ENCODE measurements at places on chromosomes 5 and 9.

DNA sequence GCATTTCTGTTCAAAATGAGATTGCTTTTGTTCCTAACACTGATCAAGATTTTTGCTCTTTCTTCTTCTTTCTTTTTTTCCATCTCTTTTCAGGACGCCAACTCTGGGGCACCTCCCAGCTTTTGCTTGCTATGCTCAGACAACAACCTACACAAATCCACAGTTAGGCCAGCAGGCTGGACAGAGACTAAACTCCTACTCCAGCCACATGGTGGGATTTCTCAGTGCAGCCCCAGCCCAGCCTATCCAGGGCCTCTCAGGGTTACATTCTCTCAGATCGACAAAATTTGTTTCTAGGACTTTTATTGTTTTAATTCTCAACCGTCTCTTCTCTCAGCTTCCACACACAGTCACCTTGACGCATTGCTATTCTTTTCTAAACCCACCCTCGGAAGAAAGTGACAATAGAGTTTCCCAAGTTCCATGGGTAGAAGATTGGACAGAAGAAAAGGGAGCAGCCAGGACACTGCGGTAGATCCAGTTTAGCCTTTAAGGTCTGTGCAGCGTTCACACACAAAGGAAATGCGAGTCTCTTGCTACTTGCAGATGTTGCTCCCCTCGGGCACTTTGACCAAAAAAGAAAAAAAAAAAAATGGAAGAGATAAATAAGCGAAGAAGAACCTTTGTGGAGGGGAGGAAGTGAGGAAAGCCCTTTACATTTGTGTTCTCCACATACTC is 588.6 kb upstream of the GRAMD2B start:
- DNase-seq = no peak

- DNase-seq = no peak
Observed at GRCh38 chr9:35028341-35028740, 38.8 kb downstream of the DNAJB5 start.

DNA sequence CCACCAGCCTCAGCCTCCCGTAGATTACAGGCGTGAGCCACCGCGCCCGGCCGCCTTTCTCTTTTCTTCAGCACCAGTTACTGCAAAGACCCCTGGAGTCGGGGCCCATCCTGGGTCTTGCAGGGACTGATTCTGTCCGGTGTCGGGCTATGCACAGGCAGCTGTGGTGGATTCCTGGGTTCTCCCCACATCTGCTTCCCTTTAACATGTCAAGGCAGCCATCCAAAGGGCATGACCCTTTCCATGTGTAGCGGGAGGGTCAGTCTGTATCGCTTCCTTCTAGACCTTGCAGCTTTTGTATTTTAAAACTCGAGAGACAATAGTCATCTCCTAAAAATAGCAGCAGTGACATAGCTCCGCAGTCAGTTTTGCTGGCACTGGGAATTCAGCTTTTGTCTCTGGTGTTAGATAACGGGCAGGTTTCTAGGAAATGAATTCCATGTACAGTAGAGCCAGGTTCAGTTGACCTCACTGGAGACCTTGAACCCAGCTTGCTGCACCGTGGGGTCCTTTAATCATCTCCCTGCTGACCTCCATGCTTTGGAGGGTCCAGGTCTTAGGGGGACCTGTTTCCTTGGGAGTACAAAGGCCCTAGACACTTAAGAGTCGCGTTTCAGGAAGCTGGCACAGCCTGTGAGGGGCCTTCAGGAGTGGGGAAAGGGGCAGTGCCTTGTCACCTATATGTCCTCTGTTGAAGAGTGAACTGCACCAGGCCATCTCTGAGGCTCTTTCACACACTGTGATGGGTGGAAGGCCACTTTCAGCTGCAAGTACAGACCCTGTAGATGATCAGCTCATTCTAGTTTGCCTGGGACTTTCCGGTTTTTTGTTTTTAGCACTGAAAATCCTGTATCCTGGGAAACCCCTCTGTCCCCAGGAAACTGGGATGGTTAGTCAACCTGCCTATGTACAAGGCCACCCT is 13.8 kb downstream of the ANKRD33B start:
- no peak for DNase-seq

DNA sequence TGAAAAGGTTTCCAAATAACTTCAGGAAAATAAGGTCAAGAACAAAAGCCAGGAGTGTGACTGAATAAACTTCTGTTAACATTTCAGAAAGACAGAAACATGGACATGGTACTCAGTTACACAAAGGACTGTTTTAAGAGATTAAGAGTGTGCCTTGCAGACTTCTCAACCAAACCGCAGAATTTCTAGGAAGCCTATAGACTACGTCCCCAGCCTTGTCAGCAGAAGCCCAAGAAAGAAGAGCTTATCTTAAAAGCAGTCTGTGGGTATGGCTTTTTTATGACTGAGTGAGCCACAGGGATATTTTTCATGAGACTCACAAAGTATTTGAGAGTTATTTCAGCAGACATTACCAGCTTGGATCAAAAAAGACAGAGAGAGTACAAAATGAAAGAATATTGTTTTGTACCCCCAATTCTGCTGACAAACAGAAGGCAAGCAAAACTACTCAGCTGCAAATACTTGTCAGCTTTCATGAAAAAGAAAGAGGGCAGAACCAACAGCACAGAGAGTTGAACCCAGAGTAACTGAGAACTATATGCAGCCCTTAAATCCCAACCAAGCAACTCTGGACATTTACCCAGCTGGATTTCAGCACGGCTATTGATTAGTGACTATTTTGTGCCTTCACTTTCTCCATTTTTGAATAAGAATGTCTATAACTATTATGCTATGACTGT is 711.0 kb upstream of the CTNND2 start:
- no peak for DNase-seq

DNA sequence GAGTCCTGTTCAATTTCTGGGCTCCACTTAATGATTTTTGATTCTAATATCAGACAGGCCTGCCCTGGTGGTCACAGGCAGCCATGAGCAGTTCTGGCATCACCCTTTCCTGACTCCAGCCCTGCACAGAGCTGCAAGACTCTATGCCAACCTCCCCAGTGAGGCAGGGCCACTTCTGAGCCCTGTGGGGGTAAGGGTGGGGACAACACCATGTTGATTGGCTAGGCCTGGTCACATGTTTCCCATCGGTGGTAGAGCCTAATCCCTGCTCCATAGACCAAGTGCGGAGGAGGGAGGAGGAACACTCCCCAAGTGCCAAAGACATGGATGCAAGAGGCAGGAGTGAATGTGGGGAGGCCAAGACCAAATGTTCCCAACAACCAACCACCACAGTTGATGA is 134.6 kb downstream of the PHF2 start:
- no peak for DNase-seq

GRCh38 chr9:133276001-133276884 is 1.2 kb upstream of the ABO start:
- DNase-seq = no peak

- DNase-seq = no peak
Observed at GRCh38 chr5:40374853-40375252, 304.9 kb upstream of the PTGER4 start.

DNA sequence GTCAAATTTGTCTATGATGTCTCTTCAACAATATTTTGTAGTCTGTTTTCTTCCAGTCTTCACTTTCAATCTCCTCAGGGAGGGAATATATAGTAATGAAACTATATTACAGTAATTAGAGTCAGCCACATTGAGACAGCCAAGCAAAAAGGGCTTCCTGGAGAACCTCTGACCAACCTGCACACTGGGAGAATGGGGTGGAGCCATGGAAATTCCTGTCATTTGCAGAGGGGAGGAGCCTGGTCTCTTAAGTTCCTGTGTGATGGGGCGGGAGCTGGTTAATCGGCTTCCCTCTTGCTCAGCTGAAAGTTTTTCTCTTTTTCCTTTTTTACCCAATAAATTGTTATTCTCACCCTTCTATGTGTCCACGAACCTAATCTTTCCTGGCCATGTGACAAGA is 1220.0 kb downstream of the PTPRD start:
- DNase-seq = no peak

DNA sequence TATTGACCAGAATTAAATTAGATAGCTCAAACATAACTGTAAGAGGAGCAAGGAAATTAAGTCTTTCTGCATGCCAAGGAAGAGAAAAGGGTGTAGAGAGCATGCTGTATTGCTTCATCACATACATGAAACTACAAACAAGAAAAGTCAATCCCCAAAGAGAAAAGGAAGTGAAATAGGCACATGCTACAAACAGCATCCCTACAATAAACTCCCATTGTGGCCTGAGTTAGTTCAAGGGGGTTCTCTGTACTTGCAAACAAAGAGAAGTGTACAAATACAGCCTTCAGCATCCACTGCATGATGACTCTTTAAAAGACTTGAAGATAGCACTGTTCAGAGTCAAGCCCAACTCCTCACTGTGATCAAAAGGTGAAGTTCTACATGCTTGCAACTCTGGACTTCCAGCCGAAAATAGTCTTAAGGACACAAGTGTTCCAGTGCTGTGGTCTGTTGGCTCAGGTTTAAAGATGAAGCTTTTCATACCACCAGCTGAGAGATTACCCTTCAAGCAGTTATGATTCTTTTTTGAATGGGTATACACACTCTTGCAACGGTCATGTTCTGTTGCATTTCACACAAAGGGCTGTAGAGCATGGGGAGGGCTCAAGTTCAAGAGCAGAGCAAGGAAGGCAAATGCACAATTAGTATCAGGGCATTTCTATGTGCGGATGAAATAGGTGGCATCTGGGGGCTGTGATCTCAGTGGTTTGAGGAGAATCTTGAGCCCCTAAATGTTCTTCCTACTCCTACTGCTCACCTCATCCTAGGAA is 534.5 kb downstream of the EBF1 start:
- no peak for DNase-seq

DNA sequence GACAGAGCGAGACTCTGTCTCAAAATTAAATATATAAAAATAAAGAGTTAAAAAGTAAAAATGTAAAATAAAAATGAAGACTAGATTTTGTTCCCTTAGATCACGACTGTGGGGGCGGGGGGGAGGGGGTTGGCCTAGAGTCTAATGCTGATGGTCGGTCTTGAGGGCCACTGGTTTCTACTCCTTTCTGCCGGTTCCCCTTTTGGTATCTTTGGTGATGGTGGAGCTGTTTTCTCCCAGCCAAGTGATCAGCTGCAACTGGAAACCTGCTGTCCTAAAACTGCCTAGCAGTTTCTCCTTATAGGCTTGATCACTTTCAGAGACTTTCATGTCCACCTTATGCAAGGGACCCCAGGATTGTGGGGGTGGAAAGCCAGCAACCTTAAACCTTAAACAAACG is 1.1 kb downstream of the SRD5A1 start:
- DNase-seq = no peak

DNA sequence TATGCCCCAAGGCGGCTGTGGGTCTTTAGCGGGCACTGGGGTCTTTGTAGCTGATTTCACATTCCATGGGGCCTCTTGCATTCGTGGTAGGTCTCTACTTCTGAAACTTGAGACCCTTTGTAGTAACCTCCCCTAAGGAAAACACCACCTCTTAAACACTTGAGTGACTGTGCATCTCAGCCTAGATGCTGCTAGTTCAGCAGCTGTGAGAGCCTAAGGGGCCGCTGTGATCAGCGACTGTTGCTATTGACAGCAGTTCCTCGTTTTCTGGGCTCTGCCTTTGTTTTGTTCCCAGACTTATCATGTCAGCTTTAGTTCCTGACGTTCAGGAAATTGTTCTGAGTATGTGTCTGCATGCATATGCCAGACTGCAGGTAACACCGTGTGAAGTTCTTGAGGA is 171.2 kb downstream of the HSPA4 start:
- DNase-seq = no peak

DNA sequence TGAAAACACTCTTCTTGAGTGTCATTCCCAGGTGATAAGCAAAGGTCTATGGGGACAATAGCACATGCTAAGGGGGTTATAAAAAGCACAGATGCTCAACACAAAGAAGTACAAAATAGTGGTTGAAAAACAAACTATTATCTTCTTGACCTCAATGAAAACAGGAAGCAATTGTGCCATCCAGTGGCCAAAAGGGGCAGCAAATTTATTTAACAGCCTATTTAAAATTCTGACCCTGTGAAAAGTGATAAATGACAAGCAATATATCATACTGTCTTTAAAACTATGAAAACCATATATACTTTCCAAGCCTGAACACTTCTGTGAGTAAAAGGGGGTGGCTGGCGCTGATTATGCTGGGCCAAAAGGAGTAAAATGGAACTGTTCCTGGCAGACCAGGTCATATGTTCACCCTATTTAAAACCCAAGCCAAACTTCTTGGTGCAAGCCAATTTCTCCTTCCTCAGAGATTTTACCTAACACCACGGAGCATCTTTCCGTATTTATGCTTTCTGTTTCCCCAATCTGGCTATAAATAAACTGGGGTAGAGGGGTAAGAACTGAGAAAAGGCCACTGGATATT is 29.7 kb downstream of the TEX10 start:
- peak; percentile 7 for DNase-seq
